ENCODE measurements at places on chromosomes 3 and 15. TPM values are rescaled to one million over a fixed set of nuclear protein-coding genes. Genes with fewer than 3 reads are reported as not detected.

GRCh38 chr3:60552581-60552980, 698.7 kb downstream of the FHIT start:
- no peak overlapping the region for H3K4me3 ChIP-seq

DNA sequence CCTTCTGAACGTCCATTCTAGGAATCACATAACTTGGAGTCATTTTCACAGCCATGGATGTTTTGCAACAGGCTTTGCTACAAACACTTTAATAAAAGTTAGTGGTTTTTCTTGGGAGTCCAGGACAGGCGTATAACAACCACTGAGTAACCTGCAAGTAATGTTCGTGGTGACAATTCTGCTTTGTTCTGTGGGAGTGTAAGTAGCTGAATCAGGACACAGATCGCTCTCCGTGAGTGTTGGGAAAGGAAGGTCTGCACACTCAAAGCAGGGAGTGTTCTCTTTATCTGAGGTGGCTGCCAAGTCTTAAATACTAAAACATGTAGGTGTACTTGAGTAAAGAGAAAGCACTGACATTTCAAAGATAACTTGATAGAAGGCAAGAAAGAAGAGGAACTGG, 7.9 kb upstream of the BNC1 start:
- H3K4me1 ChIP-seq = no peaks in the 10 kb centered on the region
- no peak for DNase-seq
- no peaks in the 10 kb centered on the region for H3K27me3 ChIP-seq

The KBTBD12 gene
- total RNA-seq = 0.40 TPM

The RPUSD2 gene
- 8.7 TPM for total RNA-seq

The TGM5 gene
- total RNA-seq = not detected

The GOLGA8T gene
- total RNA-seq = not detected

DNA sequence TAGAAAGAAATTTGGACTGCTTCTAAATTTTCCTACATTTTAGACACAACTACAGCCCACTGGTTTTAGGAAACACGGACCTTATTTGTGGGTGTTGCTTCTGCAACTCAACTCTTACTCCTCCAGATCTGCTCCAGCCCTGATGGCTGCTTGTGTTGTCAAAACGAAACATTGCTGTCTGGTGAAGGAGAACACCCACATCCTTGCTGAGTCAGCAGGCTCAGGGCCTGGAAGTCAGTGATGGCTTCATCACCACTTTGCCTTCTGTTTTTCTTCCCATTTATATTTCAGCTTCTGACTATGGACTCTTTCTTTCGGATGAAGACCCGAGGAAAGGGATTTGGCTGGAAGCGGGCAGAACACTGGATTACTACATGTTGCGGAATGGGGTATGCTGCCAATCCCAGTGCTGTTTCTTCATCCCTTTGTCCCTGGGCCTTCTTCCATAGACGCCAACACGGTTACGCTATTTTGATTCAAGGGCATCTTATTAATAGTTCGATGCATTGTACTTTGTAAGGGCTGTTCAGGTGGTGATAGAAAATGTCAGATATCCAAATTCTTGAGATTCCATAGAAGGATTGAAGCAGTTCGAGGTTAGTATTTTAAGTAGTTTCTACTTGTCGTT, 392.6 kb upstream of the TPM1 start:
- no peak for DNase-seq
- H3K4me1 ChIP-seq = peaks cover 4% of the 10 kb centered on the region
- no peak overlapping the region for H3K27ac ChIP-seq
- H3K36me3 ChIP-seq = no peaks in the 10 kb centered on the region
- no peaks in the 10 kb centered on the region for H3K27me3 ChIP-seq

- DNase-seq = no peak
- H3K4me1 ChIP-seq = peaks cover 3% of the 10 kb centered on the region
- H3K4me3 ChIP-seq = no peak overlapping the region
These were observed 4.9 kb downstream of the GNAT1 start for GRCh38 chr3:50196253-50196801.

The PIERCE2 gene
- 3.9 TPM for total RNA-seq

DNA sequence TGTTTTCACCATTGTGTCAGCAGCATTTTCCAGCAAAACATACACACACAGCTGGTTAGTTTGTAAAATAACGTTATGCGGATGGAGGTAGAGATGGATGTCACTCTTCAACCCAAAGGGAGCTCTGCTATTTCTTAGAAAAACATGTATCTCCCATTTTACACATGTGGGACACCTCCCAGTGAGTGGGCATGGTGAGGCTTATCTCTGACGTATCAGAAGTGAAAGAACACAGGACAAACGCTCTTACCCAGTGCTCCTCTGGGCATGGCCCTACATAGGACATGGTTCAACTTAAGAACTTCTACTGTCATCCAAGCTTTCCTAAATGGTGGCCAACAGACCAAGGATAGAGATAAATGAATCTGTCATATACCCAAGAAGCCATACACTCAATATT, 2.1 kb downstream of the FAM240A start:
- H3K4me3 ChIP-seq = no peak overlapping the region
- H3K4me1 ChIP-seq = no peaks in the 10 kb centered on the region
- no peaks in the 10 kb centered on the region for H3K36me3 ChIP-seq

DNA sequence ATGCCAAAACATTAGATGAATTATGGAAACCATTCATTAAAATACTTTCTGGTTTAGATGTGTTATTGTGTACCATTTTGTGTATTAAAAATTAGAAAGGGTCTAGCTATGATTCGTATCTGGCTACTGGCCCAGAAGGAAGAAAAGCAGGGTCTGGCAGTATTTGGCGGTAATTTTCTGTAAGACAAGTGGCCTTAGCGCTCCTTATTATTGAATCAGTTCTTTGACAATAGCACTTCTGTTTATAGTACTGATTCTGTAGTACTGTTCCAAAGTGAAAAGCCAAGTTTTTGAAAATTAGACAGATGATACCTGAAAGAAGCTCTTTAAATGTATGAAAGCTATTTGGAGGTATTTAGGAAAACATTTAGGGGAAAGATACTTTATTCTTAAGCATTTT, 10.2 kb downstream of the GLCE start:
- H3K27ac ChIP-seq = no peak overlapping the region
- DNase-seq = no peak
- no peaks in the 10 kb centered on the region for H3K27me3 ChIP-seq
- H3K36me3 ChIP-seq = no peaks in the 10 kb centered on the region

DNA sequence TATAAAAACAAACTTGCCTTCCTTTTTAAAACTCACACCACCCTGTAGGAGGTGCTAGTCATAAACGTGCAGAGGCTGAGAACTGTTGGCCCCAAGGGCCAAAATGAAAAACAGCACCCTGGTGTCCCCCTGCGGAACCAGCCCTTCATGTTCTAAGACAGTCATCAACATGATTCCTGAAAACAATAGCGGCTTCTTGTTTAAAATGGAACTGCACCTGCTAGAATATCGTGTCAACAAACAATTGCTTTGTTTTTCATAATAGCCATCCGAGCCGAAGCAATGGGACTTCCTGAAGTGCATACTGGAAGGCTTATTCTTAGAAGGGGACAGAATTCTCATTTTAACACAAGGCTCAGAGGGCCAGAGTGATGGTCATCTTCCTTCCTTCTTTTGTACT, 43.7 kb downstream of the MECOM start:
- no peaks in the 10 kb centered on the region for H3K27me3 ChIP-seq
- H3K36me3 ChIP-seq = no peaks in the 10 kb centered on the region
- H3K4me3 ChIP-seq = no peak overlapping the region
- no peaks in the 10 kb centered on the region for H3K4me1 ChIP-seq
- DNase-seq = no peak

DNA sequence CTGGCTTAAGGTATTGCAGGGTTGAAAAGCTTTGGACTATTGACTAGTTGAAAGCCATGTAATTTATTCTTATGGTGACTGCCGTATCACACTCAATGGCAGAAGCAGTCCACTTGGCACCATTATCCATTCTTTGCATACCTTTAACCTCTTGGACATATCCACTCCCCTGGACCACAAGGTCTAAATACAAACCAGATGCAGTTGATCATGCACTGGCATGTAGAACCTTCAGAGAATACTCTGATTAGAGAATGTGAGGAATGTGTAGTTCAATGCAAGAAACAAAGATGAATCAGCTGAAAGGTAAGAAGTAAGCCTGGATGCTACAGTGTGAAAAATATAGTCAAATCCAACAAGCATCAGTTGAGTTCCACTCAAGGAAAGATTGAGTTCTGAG, 93.1 kb downstream of the FRMD5 start:
- H3K4me3 ChIP-seq = no peak overlapping the region
- no peaks in the 10 kb centered on the region for H3K27me3 ChIP-seq
- no peak for DNase-seq
- no peaks in the 10 kb centered on the region for H3K4me1 ChIP-seq

The HTR3E gene
- not detected for total RNA-seq

DNA sequence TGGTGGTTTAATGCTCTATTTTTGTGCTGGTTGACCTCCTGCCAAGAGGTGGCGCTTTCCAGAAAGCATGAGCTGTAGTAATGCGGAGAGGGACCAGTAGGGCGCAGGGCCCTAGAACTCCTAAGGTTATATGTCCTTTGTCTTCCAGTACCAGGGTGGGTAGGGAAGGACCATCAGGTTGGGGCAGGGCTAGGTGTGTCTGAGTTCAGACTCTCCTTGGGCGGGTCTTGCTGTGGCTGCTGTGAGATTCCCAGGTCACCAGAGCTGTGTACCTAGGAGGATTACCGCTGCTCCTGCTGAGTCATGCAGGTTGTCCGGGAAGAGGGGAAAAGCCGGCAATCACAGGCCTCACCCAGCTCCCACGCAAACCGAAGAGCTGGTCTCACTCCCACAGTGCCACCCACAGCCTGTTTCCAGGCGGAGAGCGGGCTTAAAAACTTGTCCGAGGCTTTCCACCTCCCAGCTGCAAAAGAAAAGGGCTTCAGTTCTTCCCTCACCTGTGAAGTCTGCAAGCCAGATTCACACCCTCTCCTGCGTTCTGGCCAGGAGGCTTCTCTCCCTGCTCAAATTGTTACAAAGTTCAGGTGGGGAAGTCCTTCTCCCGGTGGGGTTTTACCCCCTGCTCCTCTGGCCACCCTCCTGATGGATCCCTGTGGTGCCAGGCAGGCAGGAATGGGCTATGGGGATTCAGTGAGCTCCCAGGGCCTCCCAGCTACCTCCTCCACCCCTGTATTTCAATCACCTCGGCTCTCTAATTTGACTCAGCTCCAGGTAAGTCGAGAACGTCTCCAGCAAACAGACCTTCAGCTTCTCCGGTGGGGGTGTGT, 37.7 kb upstream of the BCHE start:
- H3K36me3 ChIP-seq = no peaks in the 10 kb centered on the region
- H3K27ac ChIP-seq = no peak overlapping the region

The MCCC1 gene
- 28.5 TPM for total RNA-seq

DNA sequence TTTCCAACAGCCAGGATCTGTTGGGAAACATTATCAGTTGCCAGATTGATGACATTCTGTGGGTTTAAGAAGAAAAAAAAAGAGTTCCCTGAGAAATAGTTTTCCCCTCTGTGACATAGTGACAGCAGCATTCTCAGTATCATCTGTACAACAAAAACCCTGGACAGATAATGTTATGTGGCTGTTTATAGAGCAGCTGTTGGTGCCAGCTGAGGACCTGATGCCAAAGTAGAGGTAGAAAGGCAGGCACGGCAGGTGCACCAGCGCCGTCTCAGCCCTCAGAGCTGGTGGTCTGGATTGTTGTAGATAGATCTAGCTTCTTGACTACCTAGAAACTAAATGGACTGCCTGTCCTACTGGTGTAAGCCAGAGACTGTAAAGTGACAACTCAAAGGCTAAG, 56.2 kb upstream of the FILIP1L start:
- no peak for DNase-seq
- H3K4me3 ChIP-seq = no peak overlapping the region
- peaks cover 1% of the 10 kb centered on the region for H3K4me1 ChIP-seq
- no peak overlapping the region for H3K27ac ChIP-seq

- no peaks in the 10 kb centered on the region for H3K36me3 ChIP-seq
- H3K4me3 ChIP-seq = no peak overlapping the region
- no peak overlapping the region for H3K27ac ChIP-seq
- H3K27me3 ChIP-seq = no peaks in the 10 kb centered on the region
- peaks cover 4% of the 10 kb centered on the region for H3K4me1 ChIP-seq
These were observed 136.9 kb upstream of the PFN2 start for GRCh38 chr3:150107429-150108175.

The MRPS22 gene
- total RNA-seq = 37.3 TPM

DNA sequence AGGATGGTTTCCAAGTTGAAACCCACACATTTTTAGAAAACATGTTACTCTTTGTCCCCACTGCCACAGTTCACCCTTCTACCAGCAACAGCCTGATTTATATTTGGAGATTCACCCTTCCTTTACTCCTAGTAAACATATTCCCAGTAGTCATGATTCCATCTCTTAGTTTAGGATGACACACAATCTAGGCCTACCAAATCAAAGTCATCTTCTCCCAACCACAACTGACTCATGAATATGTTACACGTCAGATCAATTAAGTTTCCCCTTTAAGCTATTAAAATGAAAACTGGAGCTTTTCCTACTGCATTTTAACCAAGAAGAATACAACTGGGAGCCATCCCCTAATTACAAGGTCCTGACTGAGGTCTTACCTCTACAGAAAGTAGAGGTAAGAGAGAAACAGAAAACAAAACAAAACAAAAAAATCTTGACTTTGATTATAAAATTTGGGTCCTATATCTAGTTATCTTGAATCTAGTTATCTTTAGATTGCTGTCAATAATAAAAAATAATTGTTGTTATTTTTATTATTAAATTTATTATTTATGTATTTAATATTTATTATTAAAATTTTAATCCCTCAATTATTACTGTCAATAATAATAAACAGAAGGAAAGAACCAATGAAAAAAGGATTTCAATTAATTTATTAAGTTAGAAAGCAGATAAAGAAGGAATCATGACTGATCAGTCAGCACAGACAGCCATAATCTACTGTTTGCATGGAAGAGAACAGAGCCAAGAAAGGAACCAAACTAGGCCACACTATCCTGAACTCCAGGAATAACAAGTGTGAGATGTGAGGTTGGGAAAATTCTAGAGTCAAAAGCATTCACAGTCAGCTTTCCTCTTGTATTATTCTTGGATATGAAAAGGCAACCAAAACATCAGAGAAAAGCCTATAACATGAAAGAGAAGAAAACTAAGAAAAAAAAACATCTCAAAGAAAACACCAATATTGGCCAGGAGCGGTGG, 12.5 kb downstream of the DPH6 start:
- no peak for DNase-seq
- H3K4me1 ChIP-seq = no peaks in the 10 kb centered on the region
- H3K36me3 ChIP-seq = no peaks in the 10 kb centered on the region
- H3K27ac ChIP-seq = no peak overlapping the region

GRCh38 chr3:53668872-53669271, 174.5 kb downstream of the CACNA1D start:
- no peak overlapping the region for H3K4me3 ChIP-seq
- no peak for DNase-seq
- H3K27me3 ChIP-seq = no peaks in the 10 kb centered on the region
- no peak overlapping the region for H3K27ac ChIP-seq
- H3K36me3 ChIP-seq = no peaks in the 10 kb centered on the region

DNA sequence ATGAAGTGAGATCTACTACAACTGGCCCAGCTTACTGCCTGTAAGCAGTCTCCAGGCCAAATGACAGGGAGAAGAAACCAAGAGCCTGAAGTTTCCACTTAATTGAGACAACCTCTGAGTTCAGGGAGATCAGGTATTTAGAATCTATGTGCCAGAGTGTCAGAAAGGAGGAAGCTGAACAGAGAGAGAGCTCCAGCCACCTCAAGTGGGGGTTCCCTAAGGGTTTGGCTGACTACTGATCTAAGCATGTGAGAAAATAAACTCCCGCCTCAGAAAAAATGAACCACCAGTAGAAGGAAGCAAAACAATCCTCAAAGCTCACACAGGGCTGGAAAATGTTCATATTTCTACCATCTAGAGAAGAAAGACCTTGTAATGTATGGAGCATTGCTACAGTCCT, 25.0 kb downstream of the ADAM10 start:
- H3K36me3 ChIP-seq = no peaks in the 10 kb centered on the region
- H3K4me3 ChIP-seq = no peak overlapping the region
- H3K4me1 ChIP-seq = peaks cover 6% of the 10 kb centered on the region

The GOLGA6L4 gene
- 3.6 TPM for total RNA-seq

- no peak overlapping the region for H3K4me3 ChIP-seq
- H3K27me3 ChIP-seq = no peaks in the 10 kb centered on the region
These were observed 58.9 kb downstream of the IMPG2 start for GRCh38 chr3:101261506-101261905.

Measured in ovary (tissue), 10 donors.